Occipital lobe (tissue), 3 donors: ENCODE measurements at places on chromosomes 16 and 17.

- DNase-seq, result no peak
These were observed 42.8 kb upstream of the ZC3H18 start for GRCh38 chr16:88527186-88527936.

- DNase-seq, result no peak
These were observed 65.2 kb downstream of the OMG start for GRCh38 chr17:31231852-31232251.

- DNase-seq, result peak; percentile 37
These were observed 992 bp downstream of the GDPD1 start for GRCh38 chr17:59221159-59221847.

- DNase-seq, result no peak
These were observed 595.9 kb downstream of the WWOX start for GRCh38 chr16:78695391-78695790.

- DNase-seq, result no peak
These were observed 32.4 kb downstream of the NDEL1 start for GRCh38 chr17:8468127-8468526.

GRCh38 chr16:58730724-58731370 lies 3.3 kb downstream of the GOT2 start:
- no peak for DNase-seq

DNA sequence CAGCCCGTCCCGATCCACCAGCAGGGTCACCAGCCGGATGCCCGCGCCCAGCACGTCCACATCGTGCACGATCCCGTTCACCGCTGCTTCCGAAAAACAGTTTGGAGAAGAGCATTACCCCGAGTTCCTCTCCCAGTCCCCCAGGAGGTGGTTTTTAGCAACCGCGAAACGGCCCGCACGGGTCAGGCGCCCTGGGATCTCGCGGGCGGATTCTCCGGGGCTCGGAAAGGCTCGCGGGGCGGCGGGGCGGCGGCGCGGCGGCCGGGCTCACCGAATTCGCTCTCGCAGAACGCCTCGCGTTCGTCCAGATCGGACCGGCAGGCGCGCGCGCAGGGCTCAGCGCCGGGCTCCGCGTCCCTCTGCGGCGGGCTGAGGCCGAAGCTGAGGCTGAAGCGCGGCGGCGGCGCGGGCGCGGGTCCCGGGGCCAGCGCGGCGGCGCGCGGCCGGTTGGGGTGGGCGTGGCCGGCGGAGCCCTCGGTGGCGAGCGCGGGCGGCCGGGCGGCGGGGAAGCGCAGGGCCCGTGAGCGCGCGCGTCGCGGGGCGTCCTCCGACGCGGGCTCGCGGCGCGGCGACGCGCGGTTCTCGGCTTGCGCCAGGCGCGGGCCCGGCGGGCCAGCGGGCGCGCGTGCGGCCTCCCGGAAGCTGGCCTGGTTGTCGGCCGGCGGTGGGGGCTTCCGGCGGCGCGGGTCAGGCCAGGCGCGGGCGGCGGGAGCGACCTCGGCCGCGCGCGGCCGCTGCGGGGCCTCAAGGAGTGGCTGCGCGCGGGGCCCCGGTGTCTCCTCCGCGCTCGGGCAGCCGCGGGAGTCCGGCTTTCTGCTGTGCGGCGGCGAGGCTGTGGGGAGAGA lies 2.9 kb downstream of the C17orf58 start:
- peak; percentile 81 for DNase-seq

GRCh38 chr17:43615330-43616028 lies 46.2 kb downstream of the MEOX1 start:
- no peak for DNase-seq

GRCh38 chr17:55635253-55635914 lies 87.3 kb downstream of the TMEM100 start:
- DNase-seq, result no peak

DNA sequence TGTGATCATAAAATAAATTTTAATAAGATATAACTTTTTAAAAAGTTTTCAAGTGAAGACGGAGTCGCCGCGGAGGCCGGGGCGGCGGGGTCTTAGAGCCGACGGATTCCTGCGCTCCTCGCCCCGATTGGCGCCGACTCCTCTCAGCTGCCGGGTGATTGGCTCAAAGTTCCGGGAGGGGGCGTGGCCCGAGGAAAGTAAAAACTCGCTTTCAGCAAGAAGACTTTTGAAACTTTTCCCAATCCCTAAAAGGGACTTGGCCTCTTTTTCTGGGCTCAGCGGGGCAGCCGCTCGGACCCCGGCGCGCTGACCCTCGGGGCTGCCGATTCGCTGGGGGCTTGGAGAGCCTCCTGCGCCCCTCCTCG lies at the start of gene FOXC2:
Gene FOXC2 (plus strand): TSS at position 229 of the 365 bp plus-strand sequence. CDS start 507 bp downstream, outside the sequence.
- no peak for DNase-seq

DNA sequence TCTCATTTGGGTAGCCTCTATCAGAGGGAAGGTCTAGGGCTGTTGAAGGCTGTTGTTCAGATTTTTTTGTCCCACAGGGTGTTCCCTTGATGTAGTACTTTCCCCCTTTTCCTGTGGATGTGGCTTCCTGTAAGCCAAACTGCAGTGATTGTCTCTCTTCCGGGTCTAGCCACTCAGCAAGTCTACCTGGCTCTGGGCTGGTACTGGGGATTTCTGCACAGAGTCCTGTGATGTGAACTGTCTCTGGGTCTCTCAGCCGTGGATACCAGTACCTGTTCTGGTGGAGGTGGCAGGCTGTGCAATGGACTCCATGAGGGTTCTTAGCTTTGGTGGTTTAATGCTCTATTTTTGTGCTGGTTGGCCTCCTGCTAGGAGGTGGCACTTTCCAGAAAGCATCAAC lies 23.3 kb upstream of the CCR7 start:
- DNase-seq, result no peak
